ENCODE measurements at places on chromosomes 13 and 19.

DNA sequence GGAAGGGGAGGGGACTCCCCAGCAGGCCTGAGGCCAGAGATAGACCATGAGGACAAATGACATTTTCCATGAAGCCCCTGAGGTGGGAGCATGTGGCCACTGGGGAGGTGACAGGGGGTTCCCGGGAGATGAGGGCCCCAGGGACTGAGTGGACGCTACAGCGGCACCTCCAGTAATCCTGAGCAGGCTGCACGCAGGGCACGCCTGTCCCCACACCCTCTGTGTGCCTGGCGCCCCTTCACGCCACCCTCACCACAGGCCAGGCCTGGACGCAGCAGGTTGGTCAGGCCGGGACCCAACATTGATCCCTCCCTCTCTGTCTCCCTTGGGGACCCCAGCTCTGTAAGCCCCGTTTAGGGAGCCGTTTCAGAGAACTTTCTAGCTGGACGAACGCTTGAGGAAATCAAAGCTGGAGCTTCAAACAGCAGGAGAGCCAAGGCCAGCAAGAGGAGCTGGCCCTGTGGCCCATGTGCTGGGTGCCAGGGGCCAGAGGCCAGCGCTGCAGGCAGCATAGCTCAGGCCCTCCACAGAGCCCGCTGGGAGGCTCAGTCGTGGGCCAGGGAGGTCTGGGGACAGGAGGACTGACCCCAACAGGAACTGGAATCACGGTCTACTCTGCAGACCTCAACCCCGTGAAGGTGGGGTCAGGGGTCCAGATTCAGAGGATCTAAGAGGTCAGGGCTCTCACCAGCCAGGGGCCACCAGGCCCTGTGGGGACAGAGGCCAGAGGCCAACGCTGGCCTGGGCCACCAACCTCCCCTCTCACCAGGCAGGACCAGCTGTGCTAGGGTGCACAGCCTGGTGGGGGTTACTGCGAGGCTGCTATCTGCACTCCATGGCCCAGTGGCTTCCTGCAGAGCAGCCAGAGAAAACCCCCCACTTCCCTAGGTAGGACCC is 14.6 kb downstream of the LSM4 start:
- no peak for DNase-seq

DNA sequence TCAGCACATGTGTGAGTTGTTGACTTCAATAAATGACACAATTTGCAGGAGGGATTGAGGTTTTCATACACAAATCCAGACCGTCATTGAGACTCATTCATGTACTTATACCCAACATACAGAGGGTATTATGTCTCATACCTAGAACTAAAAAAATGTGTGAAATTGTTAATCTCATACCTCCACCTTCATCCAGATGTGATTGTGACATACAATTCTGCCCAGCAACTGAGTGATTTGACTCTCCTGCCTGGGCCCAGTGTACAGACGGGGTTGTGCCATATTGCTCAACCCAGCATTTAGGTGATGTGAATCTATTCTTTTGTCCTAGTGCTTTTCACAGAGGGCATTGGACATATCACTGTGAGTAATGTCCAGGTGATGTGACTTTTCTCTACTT is 12.6 kb upstream of the ZNF681 start:
- no peak for DNase-seq

- no peak for DNase-seq
These were observed 313.4 kb upstream of the DACH1 start for GRCh38 chr13:72180253-72180952.

- no peak for DNase-seq
These were observed 77.0 kb downstream of the SOX1 start for GRCh38 chr13:112143753-112144615.

- DNase-seq: no peak
These were observed 18.2 kb downstream of the EFNB2 start for GRCh38 chr13:106517109-106517847.

GRCh38 chr13:99859178-99860177 is 112.1 kb downstream of the ZIC5 start:
- no peak for DNase-seq
